ENCODE measurements at places on chromosomes 12 and 14.

GRCh38 chr14:55581342-55581771 is 1.4 kb downstream of the KTN1 start:
- peak; percentile 54 for DNase-seq

- DNase-seq, result no peak
These were observed 32.0 kb downstream of the ANAPC7 start for GRCh38 chr12:110371408-110372055.

DNA sequence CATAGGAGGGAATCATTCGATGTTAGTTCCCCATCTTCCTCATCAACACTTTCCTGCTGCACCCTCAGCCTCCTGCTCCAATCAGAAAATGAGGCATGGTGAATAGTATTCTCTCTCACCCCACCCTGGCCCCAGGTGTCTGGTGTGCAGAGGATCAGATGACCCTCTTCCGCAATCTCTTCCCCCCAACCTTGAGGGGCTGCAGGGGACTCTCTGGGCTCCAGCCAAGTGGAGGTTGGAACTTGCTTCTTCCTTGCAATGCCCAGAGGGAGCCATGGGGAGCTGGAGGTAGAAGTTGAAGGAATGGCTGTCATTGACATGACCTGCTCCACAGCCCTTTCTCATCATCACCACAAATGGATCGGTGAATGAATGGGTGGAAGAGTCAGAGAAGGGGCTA is 20.2 kb upstream of the ESRRB start:
- no peak for DNase-seq

DNA sequence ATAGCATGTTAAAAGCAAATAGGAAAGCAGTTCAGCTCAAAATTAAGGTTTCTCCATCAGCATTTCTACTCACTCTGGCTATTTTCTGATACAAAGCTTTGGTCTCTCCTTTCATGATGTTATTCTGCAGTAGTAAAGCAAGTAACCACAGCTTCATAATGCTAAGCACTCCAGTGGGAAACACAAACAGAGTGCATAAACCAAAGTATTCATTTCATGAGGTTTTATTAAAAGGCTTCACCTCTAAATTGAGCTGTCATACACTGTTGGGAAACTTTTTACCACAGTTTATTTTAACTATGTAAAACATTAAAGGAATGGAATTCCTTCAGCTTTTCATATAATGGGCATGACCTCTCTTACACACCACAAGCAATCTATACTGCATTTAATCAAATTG is 157.9 kb upstream of the LMO3 start:
- DNase-seq, result no peak

DNA sequence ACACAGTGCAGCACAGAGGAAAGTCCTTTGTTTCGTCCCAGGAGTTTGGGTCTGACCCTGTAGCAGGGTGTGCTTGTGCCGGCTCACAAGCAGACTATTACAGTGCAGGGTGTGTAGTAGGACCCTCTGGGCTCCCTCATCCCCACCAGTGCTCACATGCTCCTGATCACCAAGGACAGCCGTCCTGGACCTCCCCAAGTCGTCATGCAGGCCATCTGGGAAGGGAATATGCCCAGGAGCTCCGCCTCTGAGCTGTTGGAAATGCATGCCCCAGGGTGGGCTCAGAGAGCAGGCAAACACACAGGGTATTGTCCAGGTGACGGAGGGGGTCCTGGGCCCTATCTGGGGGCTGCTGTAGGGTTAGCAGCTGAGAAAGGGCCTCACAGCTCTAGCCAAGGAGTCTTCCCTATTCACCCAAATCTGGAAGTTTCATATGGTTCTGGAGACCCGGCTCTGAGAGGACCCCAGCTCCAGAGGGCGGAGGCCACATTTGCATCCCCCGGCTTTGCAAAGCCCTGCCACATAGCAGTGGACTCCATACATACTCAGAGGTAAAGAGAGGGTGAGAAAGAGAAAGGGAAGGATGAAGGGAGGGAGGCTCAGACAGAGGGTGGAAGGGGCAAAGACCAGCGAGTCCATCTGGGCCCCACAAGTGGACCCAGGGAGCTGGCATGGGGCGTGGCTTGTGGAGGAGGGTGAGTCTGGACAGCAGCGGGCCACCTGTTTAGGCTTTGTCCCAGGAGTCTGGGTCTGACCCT is 53.5 kb upstream of the PPP2R5C start:
- DNase-seq, result no peak

DNA sequence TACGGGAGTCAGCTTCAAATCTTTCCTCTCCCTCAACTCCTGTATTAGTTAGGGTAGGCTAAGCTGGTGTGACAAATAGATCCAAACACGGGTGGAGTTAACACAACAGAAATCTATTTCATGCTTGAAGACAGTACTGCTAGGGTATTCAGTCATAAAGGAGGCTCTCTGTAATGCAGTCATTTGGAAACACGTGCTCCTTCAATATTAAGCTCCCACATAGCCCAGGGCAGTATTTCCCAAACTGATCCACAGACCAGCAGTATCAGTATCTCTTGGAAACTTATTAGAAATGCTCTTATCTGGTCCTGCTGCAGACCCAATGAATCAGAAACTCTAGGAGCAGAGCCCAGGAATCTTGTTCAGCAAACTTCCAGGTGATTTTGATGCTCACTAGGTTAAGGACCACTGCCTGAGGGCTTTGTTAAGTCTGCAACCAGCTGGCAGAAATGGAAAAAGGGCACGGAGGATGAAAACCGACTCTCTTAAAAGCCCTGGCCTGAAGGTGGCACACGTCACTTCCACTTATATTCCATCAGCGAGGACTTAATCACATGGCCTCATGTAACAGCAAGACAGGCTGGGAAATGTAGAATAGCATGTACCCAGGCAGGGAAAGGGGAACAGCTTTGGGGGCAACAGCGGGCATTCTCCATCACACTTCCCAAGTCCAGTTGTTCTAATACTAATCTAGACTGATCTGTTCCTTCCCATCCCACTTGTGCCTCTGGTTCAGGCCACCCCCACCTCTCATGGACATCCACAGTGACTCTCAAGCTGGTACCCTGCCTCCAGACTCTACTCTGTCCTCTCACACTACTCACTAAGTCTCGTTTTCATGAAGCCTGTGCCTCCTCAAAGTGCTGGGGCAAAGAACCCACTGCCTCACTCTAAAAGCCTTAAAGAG is 38.2 kb upstream of the RIC8B start:
- peak; percentile 6 for DNase-seq

DNA sequence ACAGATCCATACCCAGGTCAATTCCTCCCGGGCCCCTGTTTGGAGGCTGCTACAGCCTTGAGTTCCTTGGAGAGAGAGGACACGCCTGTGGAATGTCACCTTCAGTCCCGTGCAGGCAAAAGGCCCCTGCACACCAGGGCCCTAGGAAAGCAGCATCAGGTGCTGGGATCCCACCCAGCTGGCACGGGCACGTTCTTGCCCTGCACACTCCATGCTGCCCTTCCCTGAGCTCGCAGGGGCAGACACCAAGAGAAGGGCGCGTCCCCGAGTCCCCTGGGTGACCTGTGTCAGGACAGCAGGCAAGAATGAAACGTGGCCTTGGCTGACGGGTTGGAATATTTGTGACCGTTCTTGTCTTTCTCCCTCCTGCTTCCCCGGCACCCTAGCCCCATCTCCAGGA is 67.7 kb downstream of the TSPAN11 start:
- DNase-seq, result no peak

DNA sequence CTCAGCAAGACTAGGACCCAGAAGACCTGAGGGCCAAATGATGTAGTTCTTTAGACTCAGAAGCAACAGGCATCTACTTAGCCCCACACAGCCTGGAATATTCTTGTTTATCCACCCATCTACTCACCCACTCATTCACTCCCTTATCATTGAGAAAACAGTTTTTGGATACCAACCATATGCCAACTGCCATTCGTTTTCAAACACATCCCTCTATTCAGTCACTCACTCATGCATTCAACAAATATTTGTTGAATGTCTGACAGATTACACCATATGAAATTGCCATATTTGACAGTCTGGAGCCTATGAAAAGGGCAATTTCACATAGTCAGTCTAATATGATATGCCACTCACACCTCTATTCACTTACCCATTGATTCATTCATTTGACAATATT is 103.2 kb downstream of the NT5DC3 start:
- DNase-seq, result no peak

DNA sequence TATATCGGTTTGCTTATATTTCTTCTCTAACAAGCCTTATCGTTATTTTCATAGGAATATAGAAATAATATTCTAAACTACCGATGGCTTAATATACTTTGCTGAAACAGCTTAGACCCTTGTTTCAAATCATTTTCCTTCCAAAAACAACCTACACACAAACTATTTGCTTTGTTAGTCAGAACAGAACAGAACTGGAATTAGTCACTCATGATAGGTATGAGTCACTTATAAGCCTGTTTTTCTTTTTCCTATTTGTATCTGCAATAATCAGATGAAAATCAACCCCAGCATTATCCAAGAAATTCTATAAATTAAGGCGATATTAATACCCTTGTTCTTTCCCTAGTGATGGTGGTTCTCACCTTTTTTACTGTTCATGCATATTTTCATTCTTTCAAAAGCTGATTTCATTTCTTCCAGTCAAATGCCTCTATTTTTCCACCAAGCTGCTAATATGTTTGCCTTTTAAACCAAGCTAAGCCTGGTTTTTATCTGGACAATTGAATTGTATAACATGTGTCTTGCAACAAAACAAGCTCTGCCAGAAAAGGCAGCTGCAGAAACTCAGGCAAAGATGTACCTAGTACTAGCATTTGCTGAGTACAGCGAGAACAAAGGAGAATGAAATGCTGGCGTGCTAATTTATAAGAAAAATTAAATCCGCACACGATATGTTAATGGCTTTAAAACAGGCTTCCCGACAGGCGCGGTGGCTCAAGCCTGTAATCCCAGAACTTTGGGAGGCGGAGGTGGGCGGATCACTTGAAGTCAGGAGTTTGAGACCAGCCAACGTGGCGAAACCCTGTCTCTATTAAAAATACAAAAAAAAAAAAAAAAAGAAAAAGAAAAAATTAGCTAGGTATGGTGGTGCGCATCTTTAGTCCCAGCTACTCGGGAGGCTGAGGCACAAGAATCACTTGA is 1418.2 kb downstream of the AACS start:
- DNase-seq, result no peak

DNA sequence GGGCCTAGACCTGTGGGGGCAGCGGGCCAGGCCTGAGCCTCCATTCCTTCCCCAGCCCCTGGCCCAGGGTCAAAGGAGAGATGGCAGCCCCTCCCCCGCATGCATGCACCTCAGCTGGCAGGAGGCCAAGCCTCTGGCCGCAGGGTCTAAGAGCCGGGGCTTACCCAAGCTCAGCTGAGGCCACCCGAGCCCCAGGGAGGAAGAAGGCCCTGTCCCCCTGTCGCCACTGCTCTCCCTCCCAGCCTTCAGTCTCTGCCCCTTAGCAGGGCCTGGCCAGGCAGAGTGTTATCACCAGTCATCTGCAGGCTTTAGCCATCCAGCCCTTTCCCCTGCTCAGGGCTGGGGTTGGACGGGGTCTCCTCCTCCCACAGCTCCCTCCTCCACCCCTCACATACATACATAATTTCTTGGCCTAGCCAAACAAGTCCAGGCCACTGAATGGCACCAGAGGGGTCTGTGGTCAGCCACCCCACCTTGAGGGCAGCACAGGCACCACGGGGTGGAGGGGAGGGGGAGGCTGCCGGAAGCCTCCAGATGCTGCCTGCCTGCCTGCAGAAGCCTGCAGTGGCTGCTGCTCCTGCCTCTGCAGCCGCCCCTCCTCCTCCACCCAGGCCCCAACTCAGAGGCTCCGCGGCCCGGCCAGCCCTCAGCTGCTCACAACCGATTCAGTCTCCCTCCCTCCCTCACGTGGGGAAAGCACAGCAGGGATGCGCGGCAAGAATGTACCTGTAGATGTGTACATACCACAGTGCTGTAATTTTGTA is 22.8 kb downstream of the RAB35 start:
- DNase-seq, result no peak

- DNase-seq, result no peak
These were observed 6.0 kb downstream of the REC8 start for GRCh38 chr14:24177891-24178290.

- peak; percentile 66 for DNase-seq
These were observed 11.5 kb downstream of the ZFP36L1 start for GRCh38 chr14:68781161-68782021.

DNA sequence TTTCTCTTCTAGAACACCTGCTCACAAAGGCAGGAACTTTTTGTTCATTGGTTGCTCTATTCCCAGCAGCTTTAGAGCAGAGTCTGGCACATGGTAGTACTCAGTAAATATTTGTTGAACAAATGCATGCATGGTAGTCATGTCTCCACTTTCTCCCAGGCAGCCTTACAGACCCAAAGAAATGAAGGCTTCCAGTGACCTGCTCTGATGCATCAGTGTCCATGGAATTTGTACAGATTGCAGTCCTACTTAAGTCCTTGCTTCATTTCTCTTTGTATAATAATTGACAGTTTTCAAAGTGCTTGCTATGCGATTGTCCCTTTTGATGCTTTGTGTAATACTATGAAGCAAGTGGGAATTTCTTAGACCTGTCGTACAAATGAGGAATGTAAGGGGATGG is 119.6 kb downstream of the DERA start:
- no peak for DNase-seq

- no peak for DNase-seq
These were observed 322.4 kb upstream of the CLEC14A start for GRCh38 chr14:38578278-38578681.

GRCh38 chr14:59154373-59154772 is 34.1 kb upstream of the DAAM1 start:
- DNase-seq, result no peak

- no peak for DNase-seq
These were observed 1278.7 kb upstream of the USP15 start for GRCh38 chr12:60981473-60981872.

DNA sequence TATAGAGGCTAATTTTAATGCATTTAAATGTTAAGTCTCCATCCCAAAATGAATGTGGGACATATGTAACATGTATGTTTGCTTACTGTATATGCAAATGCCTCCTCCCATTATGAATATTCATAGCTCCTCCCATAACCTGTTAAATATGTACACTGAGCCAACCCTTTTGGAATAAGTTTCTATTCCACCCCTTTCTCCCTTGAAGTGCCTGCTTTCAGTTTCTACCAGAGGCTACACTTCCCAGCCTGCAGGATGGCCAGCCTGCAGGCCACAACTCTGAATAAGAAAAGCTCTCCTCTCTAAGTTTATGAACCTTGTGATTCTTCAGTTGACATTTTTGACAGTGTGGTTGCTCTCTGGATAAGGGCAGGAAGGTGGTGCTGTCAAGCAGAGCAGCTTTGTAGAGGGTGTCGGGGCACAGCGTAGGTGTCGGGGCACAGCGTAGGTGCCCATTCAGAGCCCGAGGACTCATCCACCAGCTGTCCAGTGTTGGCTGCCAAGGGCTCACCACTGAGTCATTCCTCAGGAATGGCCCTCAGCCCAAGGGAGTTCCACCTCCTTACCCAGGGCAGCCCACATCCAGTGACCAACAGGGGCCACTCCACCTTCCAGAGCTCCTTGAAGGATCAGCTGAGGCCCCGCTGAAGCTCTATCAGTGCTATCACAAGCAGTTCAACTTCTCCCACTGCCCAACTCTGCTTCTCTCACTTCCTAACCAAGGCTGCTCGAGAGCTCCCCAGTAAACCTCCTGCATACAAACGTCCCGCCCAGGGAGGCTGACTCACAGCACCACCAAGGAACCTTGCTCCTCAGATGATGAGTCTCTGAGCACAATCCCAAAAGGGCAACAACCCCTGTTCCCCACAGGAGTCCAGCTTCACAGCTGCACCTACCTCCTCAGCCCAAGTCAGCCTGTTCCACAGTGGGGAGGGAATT is 31.4 kb downstream of the VWF start:
- DNase-seq, result no peak

- DNase-seq, result no peak
These were observed 366.2 kb downstream of the DUSP6 start for GRCh38 chr12:88986056-88986455.

- no peak for DNase-seq
These were observed 303 bp downstream of the PUS7L start for GRCh38 chr12:43758247-43758727.

GRCh38 chr14:95817271-95817670 is 59.4 kb upstream of the TUNAR start:
- no peak for DNase-seq

Measured in common myeloid progenitor, CD34-positive (primary cell).